ENCODE measurements at places on chromosomes 7 and 10. TPM values are rescaled to one million over a fixed set of nuclear protein-coding genes. Genes with fewer than 3 reads are reported as not detected.

DNA sequence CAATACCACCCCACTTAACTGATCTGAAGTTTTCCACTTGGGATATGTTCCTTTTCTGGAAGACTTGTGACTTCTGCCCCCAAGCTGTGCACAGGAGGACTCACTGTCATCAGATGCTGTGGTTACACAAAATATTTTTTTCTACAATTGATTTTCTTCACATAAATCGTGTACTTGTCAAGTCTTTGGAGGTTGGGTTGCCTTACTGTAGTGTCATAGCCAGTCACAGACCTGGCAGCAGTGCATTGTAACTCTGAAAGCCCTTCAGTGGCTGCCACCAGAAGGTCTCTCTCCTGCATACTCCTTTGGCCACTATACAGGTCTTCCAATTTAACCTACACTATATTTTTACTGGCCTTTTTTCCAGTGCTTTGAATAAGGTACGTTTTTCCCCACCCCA, 73.2 kb downstream of the SDK1 start:
- no peak for DNase-seq

DNA sequence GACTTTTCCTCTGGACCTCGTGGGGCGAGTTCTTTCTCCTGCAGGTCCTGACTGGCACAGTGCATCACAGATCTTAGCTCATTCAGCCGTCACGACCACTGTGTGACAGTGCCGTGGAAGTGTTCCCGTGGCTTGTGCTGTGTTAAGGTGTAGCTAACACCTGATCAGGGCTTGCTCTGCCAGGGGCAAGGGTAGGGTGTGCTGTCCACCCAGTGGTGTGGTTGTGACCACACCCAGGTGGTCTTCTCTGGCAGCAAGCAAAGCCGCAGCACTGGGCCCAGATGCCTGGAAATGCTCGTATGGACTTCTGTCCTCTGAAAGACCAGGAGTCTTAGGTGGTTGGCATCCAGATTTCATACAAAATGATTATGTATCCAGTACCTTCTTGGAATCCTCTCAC, 86.2 kb downstream of the GLRX3 start:
- no peak for DNase-seq

DNA sequence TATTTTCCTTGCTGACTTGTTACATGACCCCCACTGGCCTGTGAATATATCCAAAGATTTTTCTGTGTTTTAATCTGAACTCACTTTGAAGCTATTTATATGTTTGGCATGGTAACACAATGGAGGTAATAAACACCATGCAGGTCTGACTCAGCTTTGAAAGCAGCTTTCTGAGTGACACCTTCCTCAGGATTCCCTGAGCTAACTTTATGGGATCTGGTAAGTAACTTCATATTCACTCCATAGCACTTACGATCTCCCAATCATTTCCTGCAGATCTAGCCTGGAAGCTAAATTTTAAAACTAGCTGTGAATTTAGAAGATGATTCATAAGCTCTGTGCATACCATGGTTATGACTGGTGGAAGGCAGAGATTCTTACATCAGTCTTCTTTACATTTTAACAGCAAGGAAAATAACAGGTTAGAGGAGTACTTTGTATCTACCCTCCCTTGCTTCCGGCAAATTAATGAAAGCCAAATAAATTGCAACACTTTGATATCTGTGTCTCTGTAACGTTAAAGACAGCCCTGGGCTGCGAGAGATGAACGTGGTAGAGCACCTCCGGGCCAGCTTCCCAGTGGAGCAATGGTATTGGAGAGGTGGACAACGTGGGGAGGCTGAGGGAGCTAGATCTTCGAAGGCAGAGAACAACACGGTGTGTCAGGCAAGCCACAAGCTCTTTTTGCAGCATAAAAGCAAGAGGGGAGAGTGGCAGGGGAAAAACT, 170.2 kb upstream of the KLF14 start:
- DNase-seq: no peak

GRCh38 chr10:33214174-33214573, 120.3 kb downstream of the NRP1 start:
- DNase-seq: no peak

DNA sequence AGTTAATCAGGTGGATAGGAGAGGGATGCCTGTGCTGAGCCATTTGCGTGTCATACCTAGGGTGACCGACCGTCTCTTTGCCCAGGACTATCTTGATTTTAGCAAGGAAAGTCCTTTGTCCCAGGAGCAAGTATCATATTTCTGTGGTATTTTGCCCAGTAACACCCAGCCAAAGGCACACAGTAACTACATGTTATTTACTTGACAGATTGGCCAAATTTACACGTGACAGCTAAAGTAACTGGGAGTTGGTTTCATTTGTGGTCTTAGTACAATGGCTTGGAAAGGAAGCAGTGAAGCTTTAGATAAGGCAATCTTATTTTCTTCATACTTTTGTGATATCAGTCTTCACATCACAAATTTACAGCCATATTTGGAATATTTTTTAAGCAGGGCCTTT, 142.1 kb downstream of the JCAD start:
- no peak for DNase-seq

- DNase-seq: no peak
These were observed 6.4 kb upstream of the DYNC2I1 start for GRCh38 chr7:158849768-158850544.

DNA sequence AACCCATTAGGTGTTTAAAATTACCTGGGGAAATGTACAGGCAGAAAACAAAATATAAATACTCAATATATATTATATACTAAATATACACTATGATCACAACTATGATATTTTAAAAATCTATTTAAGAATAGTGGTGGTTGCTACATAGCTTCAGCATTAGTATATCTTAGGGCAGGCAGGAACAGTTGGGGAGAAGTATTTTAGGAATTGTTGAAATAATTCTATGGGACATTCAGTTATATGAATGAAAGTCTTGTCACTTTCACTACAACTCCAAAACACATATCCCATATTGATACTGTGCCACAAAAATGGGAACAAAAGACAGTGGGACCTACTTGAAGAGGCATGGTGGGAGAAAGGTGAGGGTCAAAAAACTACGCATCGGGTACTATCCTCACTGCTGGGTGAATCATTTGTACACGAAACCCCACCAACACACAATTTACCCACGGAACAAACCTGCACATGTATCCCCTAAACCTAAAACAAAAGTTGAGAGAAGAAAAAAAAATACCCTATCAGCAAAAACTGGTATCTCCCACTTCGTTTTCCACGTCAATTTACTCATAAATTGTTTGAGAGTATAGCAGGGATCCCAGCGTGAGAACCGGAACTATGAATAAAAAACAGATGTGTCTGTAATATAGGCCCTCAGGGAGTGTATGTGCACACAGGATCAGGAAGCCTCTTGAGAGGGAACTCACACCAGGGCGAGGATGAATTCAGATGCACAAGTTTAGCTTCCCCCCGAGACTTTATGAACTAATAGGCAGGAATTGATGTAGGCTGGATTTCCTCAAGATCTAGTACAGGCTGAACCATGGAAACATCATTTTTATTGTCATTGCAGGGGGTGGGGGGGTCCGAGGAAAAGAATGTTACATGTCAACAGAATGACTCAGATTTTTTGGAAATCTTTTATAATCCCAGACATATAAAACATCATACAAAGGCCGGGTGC, 16.2 kb downstream of the SLC16A12 start:
- DNase-seq: no peak

DNA sequence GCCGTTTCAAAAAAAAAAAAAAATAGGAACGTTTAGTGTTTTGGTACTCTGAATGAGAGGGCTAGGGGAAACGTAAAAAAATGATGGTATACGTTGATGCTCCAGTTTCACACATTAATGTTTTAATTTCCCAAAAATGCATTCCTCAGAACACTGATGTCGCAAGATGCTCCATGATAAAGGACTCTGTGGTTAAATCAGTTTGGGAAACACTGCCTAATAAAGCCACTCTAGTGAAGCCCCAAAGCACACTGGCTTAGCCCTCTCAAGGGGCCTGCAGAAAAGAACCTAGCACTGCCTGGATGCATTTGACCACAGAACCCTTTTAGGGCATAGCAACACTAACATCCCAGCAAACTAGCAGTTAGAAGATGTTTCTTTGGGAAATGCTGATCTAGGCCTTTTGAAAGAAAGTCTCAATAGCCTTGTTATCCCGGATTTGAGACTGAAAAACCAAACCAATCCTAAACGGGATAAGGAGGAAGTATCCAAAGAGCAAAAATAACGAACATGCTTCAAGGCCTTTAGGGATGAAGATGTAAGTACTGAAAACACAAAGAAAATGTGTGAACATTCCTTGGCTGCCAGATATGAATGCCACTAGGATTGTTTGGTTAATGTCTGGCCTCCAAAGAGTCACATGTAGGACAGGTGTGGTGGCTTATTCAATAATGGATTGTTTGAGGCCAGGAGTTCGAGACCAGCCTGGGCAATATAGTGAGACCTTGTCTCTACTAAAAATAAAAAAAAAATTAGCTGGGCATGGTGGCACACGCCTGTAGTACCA, 11.0 kb downstream of the DLG5 start:
- DNase-seq: no peak

DNA sequence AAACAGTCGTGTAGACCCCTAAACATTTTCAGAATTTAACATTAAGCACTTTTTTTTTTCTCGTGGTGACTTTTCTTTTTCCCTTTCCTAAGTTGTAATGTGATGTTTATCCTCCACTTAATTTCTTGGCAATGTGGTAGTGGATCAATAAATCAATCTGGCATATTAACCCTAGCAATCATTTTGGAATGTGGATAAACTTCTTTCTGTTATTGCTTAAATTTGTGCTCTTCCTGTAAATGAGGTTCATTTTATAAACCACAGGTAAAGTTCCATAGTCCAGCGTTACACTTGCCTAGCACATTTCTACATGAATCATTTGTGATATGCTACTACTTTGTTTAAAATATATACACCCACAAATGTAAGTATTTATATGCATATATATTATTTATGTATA, 247.4 kb upstream of the ETV1 start:
- DNase-seq: no peak

GRCh38 chr7:159032753-159033472, 111.8 kb downstream of the VIPR2 start:
- no peak for DNase-seq

- peak; percentile 33 for DNase-seq
These were observed 1.4 kb downstream of the MAGI2 start for GRCh38 chr7:79452032-79452494.

- no peak for DNase-seq
These were observed 82.5 kb downstream of the RTKN2 start for GRCh38 chr10:62185919-62186692.

GRCh38 chr10:380313-380940, 245.2 kb downstream of the ZMYND11 start:
- DNase-seq: no peak

- DNase-seq: no peak
These were observed 66.9 kb downstream of the FAM53B start for GRCh38 chr10:124677293-124677699.

- no peak for DNase-seq
These were observed 1283.9 kb upstream of the CELF2 start for GRCh38 chr10:9733766-9734165.

- no peak for DNase-seq
These were observed 32.4 kb downstream of the SPDYE6 start for GRCh38 chr7:102323914-102324195.

- DNase-seq: no peak
These were observed 217.8 kb upstream of the HPS1 start for GRCh38 chr10:98664329-98665042.

- peak; percentile 6 for DNase-seq
These were observed 299.8 kb downstream of the HGF start for GRCh38 chr7:81469869-81470723.

DNA sequence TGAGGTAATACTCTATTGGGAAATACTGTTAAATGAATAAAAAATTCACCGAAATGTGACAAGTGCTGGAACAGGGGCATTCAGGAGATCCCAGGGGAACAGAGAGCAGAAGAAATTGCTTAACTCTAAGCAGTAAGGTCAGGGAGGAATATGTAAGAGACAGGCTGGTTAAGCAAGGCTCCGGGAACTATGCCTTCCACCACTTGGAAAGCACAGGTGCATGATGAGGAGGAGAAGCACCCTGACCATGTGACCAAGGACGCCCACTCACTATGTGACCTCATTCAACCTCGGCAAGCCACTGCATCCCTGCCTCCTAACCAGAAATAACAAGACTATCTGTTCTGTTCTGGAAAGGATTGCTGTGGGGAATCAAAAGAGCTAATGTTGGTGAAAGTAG, 218.4 kb downstream of the ELMO1 start:
- no peak for DNase-seq

DNA sequence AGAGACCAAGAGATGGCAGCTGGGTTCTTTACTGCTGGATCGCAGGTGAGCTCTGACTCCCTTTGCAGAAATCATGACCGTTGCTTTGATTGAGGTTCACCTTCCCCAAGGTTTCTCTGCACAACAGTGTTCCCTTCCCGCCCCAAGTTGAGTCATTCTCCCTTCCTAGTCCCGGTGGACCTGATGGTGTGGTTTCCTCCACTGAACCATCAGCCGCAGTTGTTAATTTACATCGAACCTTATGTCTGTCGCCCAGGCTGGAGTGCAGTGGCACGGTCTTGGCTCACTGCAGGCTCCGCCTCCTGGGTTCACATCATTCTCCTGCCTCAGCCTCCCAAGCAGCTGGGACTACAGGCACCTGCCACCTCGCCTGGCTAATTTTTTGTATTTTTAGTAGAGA, 5.8 kb downstream of the ZSCAN25 start:
- DNase-seq: no peak

DNA sequence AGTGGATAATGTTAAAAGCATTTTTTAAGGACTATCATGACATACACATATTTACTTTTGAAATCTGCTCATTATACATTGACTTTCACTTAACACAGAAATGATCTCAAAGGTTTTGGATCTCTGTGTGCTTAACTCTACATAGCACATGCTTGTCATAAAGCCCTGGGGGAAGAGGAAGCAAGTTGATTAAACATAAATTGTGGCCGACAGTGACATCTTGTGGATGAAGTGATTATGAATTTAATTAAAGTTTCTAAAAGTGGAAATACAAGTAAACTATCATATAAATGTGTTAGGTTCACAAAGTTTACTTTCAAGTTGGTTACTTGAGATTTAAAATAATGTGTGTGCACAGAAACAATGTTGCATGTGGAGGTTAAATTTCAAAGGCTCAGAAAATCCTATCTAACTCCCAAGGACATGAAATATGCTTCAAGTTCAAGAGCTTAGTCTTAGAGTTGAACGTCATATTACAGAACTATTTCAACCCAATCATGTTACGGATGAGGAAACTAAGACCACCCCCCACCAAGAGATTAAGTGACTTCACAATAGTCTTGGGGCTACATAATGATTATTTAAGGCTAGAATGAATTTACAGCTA, 1247.8 kb downstream of the GATA3 start:
- DNase-seq: no peak

- no peak for DNase-seq
These were observed 68.3 kb downstream of the HIPK2 start for GRCh38 chr7:139709485-139709884.

GRCh38 chr10:3783682-3784432, 1.2 kb downstream of the KLF6 start:
- peak; percentile 64 for DNase-seq

GRCh38 chr10:34548466-34548865, 266.6 kb downstream of the PARD3 start:
- no peak for DNase-seq

- DNase-seq: no peak
These were observed 1.0 kb upstream of the PLXDC2 start for GRCh38 chr10:19815036-19815730.

Gene SPOCK2
- total RNA-seq: 683 TPM

Gene MEOX2
- not detected for total RNA-seq

Gene BMPER
- not detected for total RNA-seq

Gene TBL2
- total RNA-seq: 12.2 TPM

Gene PRLHR
- total RNA-seq: not detected

Gene TRIL
- total RNA-seq: not detected

Gene CH25H
- total RNA-seq: 1.6 TPM

Gene PSD
- total RNA-seq: 2.9 TPM

Gene TAF3
- 20.8 TPM for total RNA-seq

Gene TRIM74
- 3.3 TPM for total RNA-seq
